ENCODE measurements at places on chromosomes 7 and 10. TPM values are rescaled to one million over a fixed set of nuclear protein-coding genes. Genes with fewer than 3 reads are reported as not detected.

Gene GTF2IRD1
- 6.8 TPM for total RNA-seq

Gene LSM8
- total RNA-seq, result 42.9 TPM

Gene PNLIP
- not detected for total RNA-seq

Gene GIMAP4
- not detected for total RNA-seq

Gene GFRA1
- 0.35 TPM for total RNA-seq

Gene SPDYE5
- total RNA-seq, result 0.12 TPM

Gene DENND2A
- 0.75 TPM for total RNA-seq

Gene KIF20B
- 4.2 TPM for total RNA-seq

Gene ADCYAP1R1
- 0.35 TPM for total RNA-seq

Gene GBX1
- not detected for total RNA-seq

Gene SEPHS1
- total RNA-seq, result 28.6 TPM

Gene BPGM
- 45.6 TPM for total RNA-seq
